ENCODE measurements at places on chromosomes 1 and 21. TPM values are rescaled to one million over a fixed set of nuclear protein-coding genes. Genes with fewer than 3 reads are reported as not detected.

Gene ZNF644
- 101 TPM for total RNA-seq

DNA sequence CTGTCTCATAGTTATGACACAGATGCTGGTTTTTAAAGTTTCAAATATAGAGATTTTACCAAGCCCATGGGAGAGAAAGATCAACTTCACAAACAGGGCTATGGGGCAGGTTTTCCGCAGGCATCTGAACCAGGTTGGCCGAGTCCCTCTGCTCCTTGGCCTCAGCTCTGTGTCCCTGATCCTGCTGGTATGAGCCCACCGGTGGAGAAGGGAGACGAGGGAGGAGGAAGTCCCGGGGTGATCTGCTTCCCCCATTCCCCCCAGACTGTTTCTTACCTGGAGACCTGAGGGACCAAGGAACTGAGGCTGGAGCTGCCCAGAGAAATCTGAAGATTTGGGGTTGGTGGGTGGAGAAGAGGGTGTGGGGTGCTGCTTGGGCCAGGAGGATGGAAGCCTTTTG, 28.9 kb upstream of the BTG2 start:
- H3K4me3 ChIP-seq, result no peak overlapping the region
- H3K27me3 ChIP-seq, result no peaks in the 10 kb centered on the region
- H3K4me1 ChIP-seq, result peaks cover 40% of the 10 kb centered on the region
- H3K36me3 ChIP-seq, result no peaks in the 10 kb centered on the region

- H3K27me3 ChIP-seq, result no peaks in the 10 kb centered on the region
- H3K36me3 ChIP-seq, result no peaks in the 10 kb centered on the region
- H3K4me3 ChIP-seq, result no peak overlapping the region
- no peaks in the 10 kb centered on the region for H3K4me1 ChIP-seq
- DNase-seq, result no peak
- no peak overlapping the region for H3K27ac ChIP-seq
Observed at GRCh38 chr1:245790441-245790840, 635.7 kb downstream of the KIF26B start.

Gene SLC1A7
- total RNA-seq, result not detected

GRCh38 chr21:27315373-27315772, 348.5 kb upstream of the ADAMTS5 start:
- DNase-seq, result no peak
- H3K36me3 ChIP-seq, result peaks cover 1% of the 10 kb centered on the region
- no peak overlapping the region for H3K27ac ChIP-seq

GRCh38 chr1:233424779-233425178, 97.3 kb downstream of the MAP3K21 start:
- H3K4me1 ChIP-seq, result peaks cover 5% of the 10 kb centered on the region
- H3K27ac ChIP-seq, result no peak overlapping the region
- DNase-seq, result no peak
- no peaks in the 10 kb centered on the region for H3K27me3 ChIP-seq
- no peaks in the 10 kb centered on the region for H3K36me3 ChIP-seq

DNA sequence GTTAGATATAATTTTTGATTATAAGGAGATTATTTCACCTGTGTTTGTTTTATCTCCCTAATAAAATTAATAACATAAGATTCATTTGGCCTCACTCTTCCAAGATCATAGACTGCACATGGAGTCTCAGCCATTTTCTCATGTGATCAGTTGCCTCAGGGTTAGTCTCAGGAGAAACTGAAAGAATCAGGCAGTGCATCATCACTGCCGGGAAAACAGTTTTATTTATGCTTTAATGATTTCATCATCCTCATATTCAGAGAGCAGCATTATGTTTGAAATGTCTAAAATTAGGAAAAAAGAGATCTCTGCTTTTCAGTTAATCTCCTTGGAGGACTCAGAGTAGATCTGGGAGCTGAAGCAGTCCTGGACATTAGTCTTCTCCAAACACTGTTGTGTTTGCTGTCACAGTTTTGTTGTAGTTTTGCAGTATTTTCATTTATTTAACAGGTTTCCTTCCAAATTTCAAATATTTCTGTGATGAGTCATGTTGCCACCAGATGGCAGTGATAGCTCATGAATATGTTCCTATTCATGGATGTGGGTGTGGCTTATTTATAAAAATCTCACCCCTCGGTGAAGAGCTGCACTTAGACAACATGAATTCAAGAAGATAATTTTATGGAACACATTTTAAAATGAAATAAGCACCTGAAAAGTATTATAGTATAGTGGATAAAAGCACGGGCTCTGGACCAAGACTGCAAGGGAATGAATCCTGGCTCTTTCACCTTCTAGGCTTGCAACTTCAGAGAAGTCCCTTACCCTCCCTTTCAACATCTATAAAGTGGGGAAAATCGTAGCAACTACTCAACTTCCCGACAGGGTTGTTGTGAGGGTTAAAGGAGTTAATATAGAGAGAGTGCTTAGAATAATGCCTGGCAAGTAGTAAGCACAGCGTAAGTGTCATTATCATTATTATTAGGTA, 31.2 kb downstream of the CHD1L start:
- no peak overlapping the region for H3K27ac ChIP-seq
- H3K4me1 ChIP-seq, result no peaks in the 10 kb centered on the region
- H3K27me3 ChIP-seq, result no peaks in the 10 kb centered on the region
- no peak for DNase-seq

Gene SOX13
- 58.2 TPM for total RNA-seq

- no peak overlapping the region for H3K4me3 ChIP-seq
- H3K4me1 ChIP-seq, result peaks cover 25% of the 10 kb centered on the region
- H3K27ac ChIP-seq, result no peak overlapping the region
- H3K36me3 ChIP-seq, result peaks cover 33% of the 10 kb centered on the region
- DNase-seq, result no peak
- no peaks in the 10 kb centered on the region for H3K27me3 ChIP-seq
Observed at GRCh38 chr1:24382165-24382577, 31.4 kb downstream of the STPG1 start.

DNA sequence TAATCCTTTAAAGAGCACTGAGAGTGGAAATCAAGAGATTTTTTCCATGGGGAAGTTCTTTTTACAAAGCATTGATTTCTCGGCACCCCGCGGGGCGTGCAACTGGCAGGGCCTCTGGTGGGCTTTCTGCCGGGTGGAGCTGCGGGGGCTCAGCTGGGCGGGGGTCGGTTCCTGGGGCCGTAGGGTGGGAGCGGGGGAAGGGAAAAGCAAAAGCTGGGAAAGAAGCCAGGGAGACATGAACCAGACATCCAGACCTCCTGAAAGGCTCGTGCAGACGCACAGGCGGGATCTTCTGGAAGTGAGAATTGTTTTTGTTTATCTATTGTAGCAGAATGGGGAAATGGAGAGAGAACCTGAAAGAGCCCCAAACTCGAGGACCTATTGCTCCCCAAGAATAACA, 235.2 kb downstream of the FAM72C start:
- no peaks in the 10 kb centered on the region for H3K36me3 ChIP-seq
- peaks cover 6% of the 10 kb centered on the region for H3K4me1 ChIP-seq
- no peaks in the 10 kb centered on the region for H3K27me3 ChIP-seq
- H3K4me3 ChIP-seq, result peak overlapping the region; percentile 77
- DNase-seq, result no peak

- H3K4me1 ChIP-seq, result peaks cover 57% of the 10 kb centered on the region
- H3K36me3 ChIP-seq, result no peaks in the 10 kb centered on the region
- H3K27me3 ChIP-seq, result no peaks in the 10 kb centered on the region
- peak overlapping the region; percentile 35 for H3K4me3 ChIP-seq
Observed at GRCh38 chr1:203291201-203292096, 13.9 kb upstream of the BTG2 start.

- DNase-seq, result peak; percentile 71
- H3K36me3 ChIP-seq, result no peaks in the 10 kb centered on the region
- peak within 1 kb of the TSS; percentile 84 for H3K4me3 ChIP-seq
- peaks cover 48% of the 10 kb centered on the region for H3K4me1 ChIP-seq
- H3K27me3 ChIP-seq, result peaks cover 5% of the 10 kb centered on the region
- H3K27ac ChIP-seq, result peak within 1 kb of the TSS; percentile 95
Observed at GRCh38 chr1:150974580-150975478, at the start of gene CERS2. Gene CERS2, minus strand, starts transcription at chr1:150974835. Its CDS starts 5,745 bp downstream, at chr1:150969090.

Gene AGMAT
- 3.1 TPM for total RNA-seq

Gene CTPS1
- total RNA-seq, result 38.5 TPM

DNA sequence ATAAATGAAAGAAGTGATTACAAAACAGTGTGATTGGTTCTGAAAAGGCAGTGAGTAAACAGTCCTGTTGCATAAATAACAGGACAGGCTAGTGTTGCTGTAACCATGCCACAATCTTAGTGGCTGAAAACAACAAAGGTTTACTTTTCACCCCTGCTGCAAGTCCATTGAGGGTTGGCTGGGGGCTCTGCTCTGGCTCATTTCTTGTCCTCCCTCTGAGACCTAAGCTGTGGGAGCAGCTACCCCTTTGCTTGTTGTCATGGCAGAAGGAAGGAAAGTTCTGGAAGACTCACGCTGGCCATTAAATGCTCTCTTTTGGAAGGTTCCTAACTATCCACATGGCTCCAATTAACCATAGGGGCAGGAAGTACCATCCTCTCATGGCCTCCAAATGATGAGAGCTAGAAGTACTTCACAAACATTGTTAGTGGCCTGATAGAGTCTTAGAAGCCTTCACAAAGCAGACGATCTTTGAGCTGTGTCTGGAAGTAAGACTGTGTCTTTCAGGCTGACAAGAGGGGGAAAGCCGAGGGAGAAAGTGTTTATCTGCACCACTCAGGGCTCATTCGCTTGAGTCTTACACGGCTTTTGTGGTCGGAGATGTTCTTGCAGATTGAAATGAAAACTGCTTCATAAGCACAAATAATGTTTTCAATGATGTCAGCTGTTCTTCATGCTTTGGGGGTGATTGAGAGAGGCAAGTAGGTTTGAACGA, 11.9 kb downstream of the RCSD1 start:
- DNase-seq, result no peak
- no peak overlapping the region for H3K27ac ChIP-seq
- no peaks in the 10 kb centered on the region for H3K36me3 ChIP-seq
- H3K4me1 ChIP-seq, result no peaks in the 10 kb centered on the region

DNA sequence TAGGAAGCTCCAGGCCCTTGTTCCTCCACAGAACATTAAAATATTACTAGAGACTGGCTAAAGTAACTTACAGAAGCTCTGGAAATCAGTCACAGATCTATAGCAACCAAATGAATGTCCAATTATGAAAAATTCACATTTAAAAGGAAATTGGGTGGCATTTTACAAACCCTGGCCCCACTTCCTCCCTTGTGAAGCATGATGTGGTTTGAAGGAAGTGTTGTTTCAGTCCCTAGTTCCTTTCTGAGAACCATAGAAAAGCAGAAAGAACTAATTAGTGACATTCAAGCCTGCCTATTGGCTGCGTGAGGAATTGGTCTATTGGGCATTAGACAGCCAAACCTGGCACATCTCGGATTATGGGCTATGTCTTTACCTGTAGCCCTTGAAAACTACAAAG, 649.7 kb upstream of the NEGR1 start:
- H3K36me3 ChIP-seq, result no peaks in the 10 kb centered on the region
- no peak overlapping the region for H3K4me3 ChIP-seq
- no peaks in the 10 kb centered on the region for H3K4me1 ChIP-seq

Gene AMY2A
- total RNA-seq, result not detected

DNA sequence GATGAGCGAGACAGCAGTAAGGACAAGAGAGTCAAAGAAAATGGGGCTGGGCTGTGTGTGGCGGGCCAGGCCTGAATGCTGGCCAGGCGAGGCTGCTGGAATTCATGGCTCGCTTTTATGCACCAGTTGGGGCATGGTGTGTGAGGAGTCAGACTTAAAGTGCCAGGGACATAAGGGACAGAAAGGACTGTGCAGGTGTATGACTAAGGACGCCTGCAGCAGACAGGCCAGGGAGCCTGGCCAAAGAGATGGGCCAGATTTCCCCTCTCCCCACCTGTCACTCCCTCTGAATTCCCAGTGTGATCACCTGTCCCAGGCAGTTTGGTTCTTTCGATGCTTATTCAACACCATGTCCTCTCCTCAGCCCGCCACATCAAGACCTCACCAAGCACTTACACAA, 16.9 kb upstream of the SMIM12 start:
- H3K4me3 ChIP-seq, result no peak overlapping the region
- no peak for DNase-seq
- no peak overlapping the region for H3K27ac ChIP-seq
- H3K27me3 ChIP-seq, result peaks cover 58% of the 10 kb centered on the region
- H3K4me1 ChIP-seq, result no peaks in the 10 kb centered on the region

Gene OR2L3
- not detected for total RNA-seq

DNA sequence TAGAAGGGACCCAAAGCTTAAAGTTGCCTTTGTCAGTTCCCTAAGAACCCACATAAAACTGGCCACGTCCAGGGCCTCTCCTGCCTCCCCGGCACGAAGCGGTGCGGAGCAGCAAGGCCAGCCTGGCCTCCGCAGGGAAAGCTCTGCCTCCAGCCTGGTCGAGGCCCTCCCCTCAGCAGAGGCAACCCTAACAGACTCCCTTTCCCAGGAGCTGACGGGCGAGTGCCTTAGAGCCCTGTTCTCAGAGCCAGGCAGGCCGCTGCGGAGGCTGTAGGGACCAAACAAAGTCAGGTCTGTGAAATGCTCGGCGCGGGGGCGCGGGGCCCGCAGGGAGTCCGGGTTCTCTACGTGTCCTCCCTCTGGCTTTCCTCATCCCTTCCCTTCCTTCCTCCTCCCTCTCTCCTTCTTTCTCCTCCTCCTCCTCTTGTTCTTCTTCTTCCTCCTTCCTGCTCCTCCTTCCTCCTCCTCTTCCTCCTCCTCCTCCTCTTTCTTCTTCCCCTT, 40.7 kb downstream of the RIPK4 start:
- H3K27ac ChIP-seq, result no peak overlapping the region
- H3K36me3 ChIP-seq, result no peaks in the 10 kb centered on the region
- H3K4me1 ChIP-seq, result peaks cover 15% of the 10 kb centered on the region
- DNase-seq, result no peak
- H3K4me3 ChIP-seq, result no peak overlapping the region

Gene HSPA6
- 0.16 TPM for total RNA-seq

DNA sequence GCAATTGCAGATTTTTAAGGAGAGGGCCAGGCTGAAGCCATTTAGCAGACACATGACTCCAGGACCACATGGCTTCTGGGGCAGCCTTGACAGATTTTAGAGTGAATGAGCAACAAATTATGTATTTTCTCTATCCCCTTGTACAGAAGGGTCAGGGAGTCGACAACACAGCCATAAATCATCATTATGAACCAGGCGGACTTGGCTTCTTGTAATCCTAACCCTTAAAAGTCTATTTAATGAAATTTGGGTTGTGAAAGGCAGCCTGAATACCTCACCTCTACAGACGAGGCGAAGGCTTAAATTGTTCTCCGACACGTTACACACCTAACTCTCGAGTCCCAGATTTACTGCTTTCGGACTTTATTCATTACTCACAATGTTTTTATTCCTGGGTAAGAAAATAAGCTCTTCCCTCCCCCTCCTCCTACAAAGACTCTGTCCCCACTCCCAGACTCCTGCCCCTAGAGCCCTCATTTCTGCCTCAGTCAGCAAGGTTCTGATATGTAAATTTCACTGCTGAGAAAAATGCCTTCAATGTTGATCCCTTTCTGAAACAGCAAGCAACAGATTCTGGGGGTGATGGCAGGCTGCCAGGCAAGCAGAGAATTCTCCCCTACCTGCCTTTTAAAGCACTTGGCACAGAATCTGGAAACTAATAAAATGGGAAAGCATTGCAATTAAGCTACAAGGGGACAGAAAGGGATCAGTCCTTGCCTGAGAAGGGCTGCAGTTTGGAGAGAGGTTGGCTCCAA, 51.6 kb downstream of the PLPP3 start:
- no peak for DNase-seq
- H3K4me3 ChIP-seq, result no peak overlapping the region
- H3K4me1 ChIP-seq, result peaks cover 13% of the 10 kb centered on the region
- H3K36me3 ChIP-seq, result peaks cover 12% of the 10 kb centered on the region
- no peak overlapping the region for H3K27ac ChIP-seq
- H3K27me3 ChIP-seq, result no peaks in the 10 kb centered on the region

- H3K27ac ChIP-seq, result no peak overlapping the region
- peaks cover 24% of the 10 kb centered on the region for H3K36me3 ChIP-seq
- H3K4me3 ChIP-seq, result no peak overlapping the region
- DNase-seq, result no peak
- peaks cover 8% of the 10 kb centered on the region for H3K4me1 ChIP-seq
Observed at GRCh38 chr21:29403301-29403700, 104.6 kb downstream of the BACH1 start.

Data from progenitor cell of endocrine pancreas (in vitro differentiated cells).